Putamen (tissue), 1 donor: ENCODE measurements at places on chromosomes 1 and 21.

DNA sequence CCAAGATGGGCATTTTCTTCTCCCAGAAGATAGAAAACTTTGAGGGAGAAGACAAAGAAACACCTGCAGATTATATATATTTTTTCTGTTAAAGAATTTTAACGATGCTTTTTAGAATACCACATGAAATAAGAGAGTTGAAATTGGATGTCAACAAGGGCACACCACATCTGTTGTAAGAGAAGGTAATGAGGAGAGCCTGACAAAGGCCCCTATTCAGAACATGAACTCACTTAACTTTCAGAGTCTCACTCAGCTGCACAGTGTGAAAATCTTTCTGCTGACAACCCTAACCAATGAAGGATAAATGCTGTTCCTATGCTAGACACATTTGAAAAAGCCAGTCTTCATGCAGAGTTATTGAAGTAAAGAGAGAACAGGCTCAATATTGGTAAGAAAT lies 7.3 kb downstream of the KRTAP22-2 start:
- DNase-seq, result no peak

GRCh38 chr1:187629075-187629474 lies 800.3 kb downstream of the PLA2G4A start:
- DNase-seq, result no peak

DNA sequence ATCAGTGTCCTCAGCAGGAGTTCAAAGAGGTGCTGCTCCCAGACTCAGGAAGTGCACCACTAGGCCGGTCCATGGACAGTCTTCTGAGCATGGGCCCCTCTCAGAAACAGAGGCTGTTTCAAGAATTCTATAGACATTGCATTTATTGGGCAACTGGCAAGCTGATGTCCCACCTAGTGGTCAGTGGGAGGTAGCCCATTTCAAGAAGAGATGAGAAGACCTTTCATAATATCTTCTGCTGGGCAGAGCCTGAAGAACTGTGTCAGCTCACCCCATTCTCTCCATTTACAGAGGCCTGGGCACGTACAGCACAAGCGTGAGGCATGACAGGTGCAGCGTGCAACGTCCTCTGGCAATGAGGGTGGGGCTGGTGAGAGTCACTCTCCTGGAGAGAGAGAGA lies 216.0 kb downstream of the DYRK1A start:
- no peak for DNase-seq

DNA sequence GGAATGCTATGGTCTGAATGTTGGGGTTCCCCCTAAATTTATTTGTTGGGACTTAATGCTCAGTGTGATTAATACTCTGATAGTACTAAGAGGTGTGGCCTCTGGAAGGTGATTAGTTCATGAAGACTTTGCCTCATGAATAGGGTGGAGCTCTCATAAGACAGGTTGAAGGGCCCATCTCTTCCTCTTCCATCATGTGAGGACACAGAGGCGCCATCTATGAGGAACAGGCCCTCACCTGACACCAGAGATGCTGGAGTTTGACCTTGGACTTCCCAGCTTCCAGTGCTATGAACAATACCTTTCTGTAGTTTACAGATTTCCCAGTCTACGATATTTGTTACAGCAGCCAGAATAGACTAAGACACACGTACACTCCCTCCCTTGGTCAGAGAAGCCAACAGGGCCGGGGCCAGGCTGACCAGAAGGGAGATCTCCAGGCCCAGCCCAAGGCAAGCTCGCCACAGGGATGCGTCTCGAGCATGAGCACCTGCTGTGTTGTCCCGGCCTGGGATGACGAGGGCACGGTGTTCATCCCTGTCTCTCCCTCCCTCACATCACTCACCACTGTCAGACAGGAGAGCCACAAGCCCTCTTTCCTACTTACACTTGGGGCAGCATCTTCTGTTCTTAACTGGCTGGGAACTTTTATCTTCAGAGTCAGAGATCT lies 4.7 kb upstream of the ABCG1 start:
- no peak for DNase-seq

GRCh38 chr1:214067853-214068703 lies 80.3 kb downstream of the PROX1 start:
- DNase-seq, result no peak

GRCh38 chr21:34969423-34970166 lies 79.5 kb downstream of the RUNX1 start:
- no peak for DNase-seq

GRCh38 chr1:87918398-87918797 lies 589.7 kb downstream of the LMO4 start:
- no peak for DNase-seq

DNA sequence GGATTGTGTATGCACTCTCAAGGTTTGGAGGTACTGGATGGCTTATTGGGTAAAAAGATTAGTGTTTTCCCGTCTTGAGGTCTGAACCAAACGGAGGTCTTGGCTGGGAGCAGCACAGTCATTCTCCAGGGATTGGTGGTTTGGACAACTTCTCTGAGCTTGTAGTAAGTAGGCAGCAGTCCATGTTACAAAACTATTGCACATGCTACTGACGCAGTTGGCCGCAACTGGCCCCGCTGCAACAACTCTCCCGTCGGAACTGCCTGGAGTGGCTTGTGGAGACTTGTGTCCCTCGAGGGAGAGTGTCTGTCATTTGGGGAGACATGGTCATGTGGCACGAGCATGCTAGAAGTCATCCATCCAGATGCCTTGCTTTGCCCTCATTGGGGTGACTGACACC lies 276.0 kb downstream of the TM2D1 start:
- peak; percentile 26 for DNase-seq

- DNase-seq, result no peak
Measured at GRCh38 chr1:110228869-110229268, 18.8 kb downstream of the KCNC4 start.

- no peak for DNase-seq
Measured at GRCh38 chr1:235106457-235106856, 22.2 kb downstream of the TOMM20 start.

DNA sequence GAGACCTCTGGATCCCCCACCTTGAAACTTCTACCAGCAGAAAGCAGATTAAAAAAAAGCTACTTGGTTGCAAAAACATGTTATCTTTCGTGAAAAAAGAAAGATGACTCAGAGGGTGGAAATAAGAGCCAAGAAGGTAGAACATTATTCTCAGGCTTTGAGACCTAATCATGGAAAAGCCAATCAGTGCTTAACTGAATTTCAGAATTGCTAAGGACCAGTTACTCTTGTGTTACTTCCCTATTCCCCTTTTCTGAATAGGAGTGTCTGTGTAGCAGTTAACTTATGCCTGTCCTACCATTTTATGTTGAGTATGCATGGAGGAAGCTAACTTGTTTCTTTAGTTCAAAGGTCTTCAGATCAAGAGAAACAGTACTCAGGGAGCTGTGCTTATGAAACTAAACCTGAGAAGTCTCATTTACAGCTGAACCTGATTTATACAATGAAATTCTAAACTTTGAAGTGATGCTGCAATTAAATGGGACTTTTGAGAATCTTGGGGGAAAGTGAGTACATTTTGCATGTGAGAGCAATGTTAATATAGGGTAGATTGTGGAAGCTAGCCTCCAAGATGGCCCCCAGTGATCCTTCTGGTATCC lies 15.1 kb upstream of the FOXD3 start:
- DNase-seq, result no peak

GRCh38 chr1:116259663-116260062 lies 113.4 kb upstream of the ATP1A1 start:
- no peak for DNase-seq

- DNase-seq, result no peak
Measured at GRCh38 chr1:225950905-225951497, 10.0 kb upstream of the LEFTY2 start.

DNA sequence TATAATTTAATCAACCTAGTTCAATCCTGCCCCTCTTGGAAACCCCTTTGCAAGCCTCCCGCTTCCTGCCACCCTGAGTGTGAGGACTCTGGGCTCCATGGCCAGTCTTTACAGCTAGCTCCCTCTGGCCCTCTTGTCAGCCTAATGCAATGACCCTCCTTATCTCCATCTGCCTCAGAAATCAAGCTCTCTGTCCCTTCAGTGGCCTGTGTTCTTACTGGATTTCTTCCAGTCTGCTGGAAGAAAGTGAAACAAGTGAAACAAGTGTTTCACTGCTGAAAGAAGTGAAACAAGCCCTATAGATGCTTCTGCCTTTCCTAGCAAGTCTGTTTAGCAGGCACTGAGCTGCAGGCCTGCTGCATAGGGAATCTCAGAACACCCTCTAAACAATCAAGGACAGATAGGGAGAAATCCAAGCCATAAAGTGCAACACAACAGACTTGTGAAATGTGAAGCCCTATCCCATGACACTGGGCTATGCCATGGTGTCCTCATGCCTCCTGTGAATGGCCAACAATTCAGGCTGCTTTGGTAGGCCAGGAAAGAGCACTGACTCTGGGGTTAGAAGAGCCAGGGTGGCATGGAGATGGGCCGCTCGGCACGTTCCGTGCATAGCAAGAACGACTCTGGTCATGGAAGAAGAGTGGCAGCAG lies 55.9 kb downstream of the FAM163A start:
- no peak for DNase-seq

- no peak for DNase-seq
Measured at GRCh38 chr1:89908672-89909436, 86.1 kb upstream of the ZNF326 start.

DNA sequence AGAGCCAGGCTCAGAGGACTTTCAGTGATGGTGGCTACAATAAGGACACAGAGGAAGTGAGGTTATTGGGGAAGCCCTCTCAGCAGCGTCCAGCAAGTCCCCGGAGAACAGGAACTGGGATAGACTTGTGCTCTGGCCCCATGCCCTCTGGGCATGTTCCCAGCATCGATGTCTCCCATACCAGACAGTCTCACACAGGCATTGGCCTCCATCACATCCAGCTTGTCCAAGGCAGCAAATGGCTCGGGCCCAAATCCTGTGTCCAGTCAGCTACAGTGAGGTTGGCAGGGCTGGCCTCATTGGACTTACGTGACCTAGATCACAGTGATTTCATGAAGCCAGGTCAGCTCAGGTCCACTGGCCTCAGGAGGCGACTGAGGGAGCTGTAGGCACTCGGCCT lies 19.6 kb upstream of the TMEM54 start:
- DNase-seq, result no peak

DNA sequence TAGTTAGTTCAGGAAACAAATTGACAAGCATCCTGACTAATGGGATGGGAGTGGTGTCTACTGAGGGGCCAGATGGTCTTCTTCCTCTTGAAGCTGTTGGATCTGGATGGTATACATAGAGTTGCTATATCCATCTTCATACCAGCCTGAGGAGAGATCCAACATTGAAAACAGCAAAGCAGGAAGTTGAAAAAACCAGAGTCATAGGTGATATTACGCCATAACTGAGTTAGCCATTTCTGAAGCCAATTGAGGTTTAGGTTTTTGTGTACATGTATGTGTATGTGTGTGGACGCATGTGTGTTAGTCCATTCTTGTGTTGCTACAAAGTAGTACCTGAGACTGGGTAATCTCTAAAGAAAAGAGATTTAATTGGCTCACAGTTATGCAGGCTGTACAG lies 2.3 kb upstream of the TSPAN2 start:
- DNase-seq, result no peak

DNA sequence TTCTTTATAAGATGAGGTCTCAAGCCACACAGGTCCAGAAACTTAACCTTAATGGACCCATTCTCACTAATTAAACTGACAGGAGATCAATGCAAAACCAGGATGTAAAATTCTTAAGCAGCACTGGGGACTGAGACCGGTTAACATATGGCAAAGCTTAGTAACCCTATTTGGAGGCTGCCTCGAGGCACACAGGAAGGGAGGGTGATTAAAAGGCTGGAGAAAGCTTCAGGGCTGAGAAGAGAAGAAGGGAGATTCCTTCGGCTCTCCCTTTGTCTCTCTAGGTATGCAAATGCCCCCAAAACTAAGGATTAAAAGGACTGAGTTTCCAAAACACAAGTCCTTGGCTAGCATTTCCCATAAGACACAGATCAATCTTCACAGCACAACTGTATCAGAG lies 120.8 kb upstream of the DSCAM start:
- DNase-seq, result no peak

DNA sequence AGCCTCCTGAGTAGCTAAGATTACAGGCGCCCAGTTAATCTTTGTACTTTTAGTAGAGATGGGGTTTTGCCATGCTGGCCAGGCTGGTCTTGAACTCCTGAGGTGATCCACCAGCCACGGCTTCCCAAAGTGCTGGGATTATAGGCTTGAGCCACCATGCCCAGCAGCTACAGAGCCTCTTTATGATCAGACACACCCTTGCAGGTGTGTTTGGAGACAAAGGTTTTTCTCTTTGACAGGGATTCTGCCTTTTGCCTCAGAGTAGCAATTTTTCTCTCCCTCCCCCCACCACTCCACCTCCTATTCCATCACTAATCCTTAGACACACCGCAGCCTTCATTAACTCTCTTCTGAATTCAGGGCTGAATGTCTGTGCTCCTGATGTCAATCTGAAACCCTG lies 152.2 kb upstream of the NFIA start:
- DNase-seq, result no peak

DNA sequence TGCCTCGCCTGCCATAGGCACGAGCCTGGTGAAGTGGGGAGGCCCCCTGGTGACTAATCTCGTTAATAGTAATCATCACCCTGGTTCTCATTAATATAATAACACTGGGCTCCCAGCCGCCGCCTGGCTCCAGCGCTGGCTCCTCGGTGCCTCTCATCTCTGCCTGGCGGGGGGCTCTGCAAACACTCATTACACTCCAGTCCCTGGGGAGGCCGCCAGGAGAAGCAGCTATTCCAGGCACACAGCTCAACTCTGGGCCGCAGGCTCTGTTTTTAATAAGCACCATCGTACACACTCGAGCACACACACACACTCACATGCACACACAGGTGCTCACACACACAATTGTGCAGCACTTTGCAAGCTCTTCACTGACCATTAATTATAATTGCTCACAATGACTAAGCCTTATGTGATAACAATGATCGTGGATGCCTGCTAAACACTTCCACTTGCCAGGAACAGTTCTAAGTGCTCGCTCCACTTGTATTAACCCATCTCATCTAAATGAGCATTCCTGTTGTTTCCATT lies 52.2 kb downstream of the SDC3 start:
- DNase-seq, result no peak

GRCh38 chr1:23911921-23912320 lies 1.2 kb downstream of the CNR2 start:
- no peak for DNase-seq

DNA sequence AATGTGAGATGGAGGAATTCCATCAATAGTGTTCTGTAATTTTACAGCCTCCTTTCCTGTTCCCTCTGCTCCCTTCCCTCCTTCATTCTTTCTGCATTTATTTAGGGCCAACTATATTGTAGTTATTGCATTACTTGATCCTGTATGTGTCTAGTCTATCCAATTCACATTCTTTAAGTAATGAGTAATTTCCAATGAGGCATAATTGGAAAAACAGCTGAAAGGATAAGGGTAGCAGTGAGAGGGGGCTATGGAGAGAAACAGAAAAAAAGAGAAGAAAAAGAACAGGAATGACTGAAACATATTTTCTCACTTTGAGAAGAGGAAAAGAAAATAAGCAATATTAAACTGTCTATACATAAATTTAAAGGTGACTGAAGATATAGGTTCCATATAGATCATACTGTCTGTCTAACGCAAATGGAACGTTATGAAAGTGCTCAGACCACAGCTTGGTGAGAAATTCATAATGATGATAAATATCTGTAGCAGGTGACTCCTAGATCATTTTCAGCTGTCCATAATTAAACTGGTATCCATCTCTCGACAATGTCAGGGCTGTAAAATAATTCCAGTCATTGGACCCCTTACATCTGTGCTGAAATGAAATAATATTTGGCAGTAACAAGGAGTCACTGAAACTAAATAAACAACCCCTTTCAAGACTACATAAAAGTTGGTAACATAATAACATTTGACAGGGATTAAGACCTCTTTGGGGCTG lies 61.8 kb downstream of the SPAG17 start:
- no peak for DNase-seq

- no peak for DNase-seq
Measured at GRCh38 chr1:24228311-24228710, 41.2 kb upstream of the IFNLR1 start.
